ENCODE measurements at places on chromosomes 5 and 9. TPM values are rescaled to one million over a fixed set of nuclear protein-coding genes. Genes with fewer than 3 reads are reported as not detected.

GAPT gene
- total RNA-seq: 4.0 TPM

SPATA6L gene
- total RNA-seq: 4.2 TPM

SMIM33 gene
- total RNA-seq: not detected

KCNN2 gene
- total RNA-seq: 15.6 TPM

CAVIN4 gene
- total RNA-seq: 392 TPM

CATSPER3 gene
- total RNA-seq: not detected

EMB gene
- 7.9 TPM for total RNA-seq

NPR3 gene
- total RNA-seq: 59.3 TPM

GOLM1 gene
- total RNA-seq: 44.2 TPM

SMIM27 gene
- 3.4 TPM for total RNA-seq

OR2K2 gene
- total RNA-seq: not detected

HEMGN gene
- 4.1 TPM for total RNA-seq

PLAC8L1 gene
- total RNA-seq: not detected

CYLC2 gene
- not detected for total RNA-seq

Data from tongue (tissue), 3 donors.